NCI-H526 (cell line): ENCODE measurements at places on chromosomes 4 and X.

GRCh38 chrX:120781403-120781802, 94.3 kb downstream of the CT47B1 start:
- no peak for DNase-seq

DNA sequence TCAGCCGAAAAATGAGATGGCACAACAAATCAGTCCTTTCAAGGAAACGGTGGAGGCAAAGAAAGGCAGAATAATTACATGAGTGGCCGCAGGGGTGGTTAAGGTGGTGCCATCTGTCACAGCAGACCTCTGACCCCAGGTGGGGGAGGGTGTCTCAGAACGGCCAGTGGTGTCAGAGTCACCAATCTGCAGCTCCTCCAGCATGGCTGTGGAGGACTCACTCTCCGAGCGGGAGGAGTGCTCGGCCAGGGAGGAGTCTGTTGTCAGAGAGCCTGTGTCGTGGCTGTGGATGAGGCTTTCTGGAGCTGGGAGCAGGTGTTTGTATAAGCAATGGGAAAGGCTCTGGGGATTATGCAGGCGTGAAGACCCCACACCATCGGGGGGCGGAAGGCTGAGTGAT, 130.3 kb upstream of the PDLIM3 start:
- DNase-seq = no peak

GRCh38 chrX:45001048-45001447, 128.1 kb downstream of the KDM6A start:
- no peak for DNase-seq

DNA sequence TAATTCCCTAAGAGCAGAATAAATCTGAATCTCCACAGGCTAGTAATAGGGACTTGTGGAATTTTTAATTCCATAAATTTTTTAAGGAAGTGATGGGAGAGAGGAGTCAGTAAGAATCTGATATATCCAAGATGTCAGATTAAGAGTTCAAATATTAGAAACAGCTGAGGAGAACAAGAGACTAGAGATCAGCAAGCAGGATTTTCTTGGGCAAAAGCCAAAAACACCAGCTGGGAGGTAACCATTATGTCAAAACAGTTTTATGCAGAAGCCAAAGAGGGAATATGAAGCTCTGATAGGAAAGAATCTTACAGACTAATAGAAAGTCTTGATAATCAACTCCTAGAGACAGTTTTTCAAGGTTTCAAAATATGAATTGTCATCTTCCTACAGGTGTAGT, 72.2 kb upstream of the RBPJ start:
- DNase-seq = no peak

- no peak for DNase-seq
Measured at GRCh38 chr4:77204621-77205020, 47.6 kb downstream of the CCNG2 start.

DNA sequence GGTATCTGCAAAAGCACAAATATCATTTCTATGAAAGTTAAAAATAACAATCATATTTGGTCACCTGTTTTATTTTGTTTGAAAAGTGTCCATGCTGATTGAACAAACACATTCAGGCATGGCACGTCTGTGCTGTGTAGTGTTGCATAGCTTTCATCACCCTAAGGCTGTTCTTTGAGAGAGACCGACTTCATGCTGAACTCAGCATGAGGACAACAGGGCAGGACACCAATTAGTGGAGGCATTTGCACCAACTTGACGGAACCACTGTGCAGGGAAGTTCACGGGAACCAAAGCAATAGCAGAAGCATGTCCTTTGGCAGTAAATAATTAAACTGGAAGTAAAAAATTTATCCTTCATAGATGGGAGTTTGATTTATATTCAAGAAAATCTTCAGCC, 158.4 kb upstream of the SLC7A11 start:
- no peak for DNase-seq

DNA sequence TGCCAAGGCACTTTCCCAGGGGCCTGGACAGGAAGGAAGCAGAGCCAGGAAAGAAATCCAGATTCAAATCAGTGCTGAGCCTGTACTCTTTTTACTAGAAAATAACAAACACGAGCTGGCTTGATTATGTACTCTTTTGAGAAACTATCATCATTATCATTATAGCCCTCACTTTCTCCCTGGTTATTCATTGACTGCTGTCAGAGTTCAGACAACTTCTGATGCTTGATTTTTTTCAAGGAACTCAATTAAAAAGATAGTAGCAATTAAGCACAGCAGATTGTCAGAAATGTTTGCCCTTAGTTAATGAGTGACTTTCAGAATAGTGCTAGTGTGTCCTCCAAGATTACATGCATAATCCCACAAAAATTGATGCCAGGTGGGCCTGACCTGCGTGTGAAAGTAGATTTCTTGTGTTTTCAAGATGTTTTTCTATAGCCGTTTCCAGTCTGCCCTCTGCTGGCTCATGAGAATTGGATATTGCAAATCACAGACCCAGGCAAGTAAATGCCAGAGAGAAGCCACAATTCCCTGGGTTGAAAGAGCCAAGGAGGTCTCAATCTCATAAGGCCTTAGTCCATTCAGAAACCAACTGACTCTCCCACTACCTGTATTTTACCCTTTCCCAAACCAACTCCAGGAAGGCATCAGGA, 14.3 kb upstream of the PNPLA4 start:
- DNase-seq = peak; percentile 17

DNA sequence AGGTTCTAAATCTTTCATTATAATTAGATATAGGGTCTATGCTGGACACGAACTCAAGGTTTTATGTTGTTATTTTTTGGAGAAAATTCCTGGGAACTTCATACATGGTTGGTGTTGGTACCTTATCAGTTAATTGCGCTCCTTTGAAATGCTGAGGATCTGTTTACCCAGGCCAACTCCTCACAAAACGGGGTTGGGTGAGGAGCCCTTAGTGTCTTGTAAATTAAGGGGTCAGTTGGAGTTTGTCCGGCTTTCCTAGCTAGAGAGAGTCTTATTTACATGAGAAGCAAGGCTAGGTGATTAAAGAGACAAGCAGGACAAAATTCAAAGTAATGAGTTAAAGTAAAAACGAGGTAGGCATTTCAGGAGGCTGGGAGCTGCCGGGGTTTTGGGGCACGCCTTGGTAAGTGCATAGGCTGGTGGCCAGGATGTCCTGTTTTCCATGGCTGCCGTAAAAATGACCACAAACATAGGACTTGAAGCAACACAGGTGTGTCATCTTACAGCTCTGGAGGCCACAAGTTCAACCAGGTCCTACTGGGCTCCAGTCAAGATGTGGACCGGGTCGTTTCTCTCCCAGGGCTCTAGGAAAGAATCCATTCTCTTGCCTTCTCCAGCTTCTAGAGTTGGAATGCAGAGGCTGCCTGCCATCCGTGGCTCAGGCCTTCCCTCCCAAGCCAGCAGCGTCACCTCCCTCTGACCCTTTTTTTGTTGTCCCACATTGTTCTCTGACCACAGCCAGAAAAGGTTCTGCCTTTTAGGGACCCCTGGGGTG, 19.8 kb downstream of the PSAPL1 start:
- DNase-seq = no peak

DNA sequence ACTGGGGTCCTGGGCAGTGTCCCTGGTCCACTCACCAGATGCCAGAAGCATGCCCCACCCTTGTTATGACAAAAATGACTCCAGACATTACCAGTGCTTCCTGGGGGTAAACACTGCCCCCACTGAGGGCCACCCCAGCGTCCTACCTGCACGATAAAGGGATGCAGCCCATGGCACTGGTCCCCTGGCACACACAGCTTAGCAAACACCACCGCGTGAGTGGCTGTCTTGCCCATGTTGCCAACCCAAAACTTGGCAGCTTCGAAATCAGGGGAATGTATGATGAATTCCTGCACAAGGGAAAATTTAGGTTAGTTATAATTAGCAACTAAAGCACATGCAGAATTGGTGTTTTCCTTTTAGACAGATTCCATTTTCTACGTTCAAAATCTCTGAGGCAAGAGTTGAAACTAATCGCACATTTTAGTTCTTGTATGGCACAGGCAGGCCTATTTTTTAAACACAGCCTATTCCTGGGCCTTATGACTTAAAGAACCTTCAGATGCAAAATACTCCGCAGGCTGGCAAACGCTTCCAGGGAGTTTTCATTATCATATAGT, 30.4 kb downstream of the ACOX3 start:
- no peak for DNase-seq

- DNase-seq = no peak
Measured at GRCh38 chrX:83906921-83907320, 46.0 kb downstream of the CYLC1 start.

DNA sequence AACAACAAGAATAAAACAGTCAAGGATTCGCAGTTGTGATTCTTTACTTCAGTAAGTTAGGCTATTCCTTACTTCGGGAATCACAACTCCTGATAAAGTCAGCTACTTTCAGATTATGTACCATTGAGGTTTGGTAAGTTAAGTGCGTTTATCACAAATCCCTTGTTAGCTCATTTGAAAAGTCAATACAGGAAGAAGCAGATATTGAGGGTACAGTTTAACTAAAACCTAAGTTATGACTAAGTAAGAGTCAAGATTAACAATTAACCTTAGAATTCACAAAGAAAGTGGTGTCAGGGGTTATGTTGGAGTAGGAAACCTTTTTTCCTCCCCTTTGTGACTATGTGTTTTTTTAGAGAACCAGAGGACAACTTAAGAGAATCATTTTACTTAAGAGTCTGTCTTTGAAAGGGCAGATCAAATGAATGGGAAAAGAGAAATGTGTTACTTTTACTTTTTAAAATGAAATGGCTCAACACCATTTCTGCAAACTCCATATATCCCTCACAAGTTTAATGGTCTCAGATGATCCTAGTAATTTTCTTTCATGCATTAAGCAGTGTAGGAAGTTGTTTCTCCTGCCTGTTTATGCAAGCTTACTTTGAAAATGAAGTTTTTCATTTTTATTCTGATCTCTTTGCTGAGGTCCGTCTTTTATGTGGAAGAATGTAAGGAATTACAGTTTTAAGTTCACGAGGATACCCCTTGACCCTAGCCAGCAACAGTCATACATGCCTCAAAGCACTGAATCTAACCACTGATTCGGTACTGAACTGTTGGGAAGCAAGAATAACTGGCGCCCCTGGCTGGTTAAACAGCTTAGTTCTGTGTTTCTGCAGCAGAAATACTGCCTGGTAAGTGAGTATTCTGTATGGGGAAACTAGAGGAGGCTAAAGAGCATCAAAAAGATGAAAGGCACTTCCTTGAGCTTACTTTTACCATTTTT, 211.7 kb downstream of the SLC4A4 start:
- no peak for DNase-seq

GRCh38 chr4:951594-952468, 19.6 kb downstream of the TMEM175 start:
- DNase-seq = no peak

GRCh38 chr4:124590480-124590879, 122.1 kb downstream of the ANKRD50 start:
- DNase-seq = no peak

- no peak for DNase-seq
Measured at GRCh38 chrX:141619336-141619735, 29.8 kb downstream of the SPANXA2 start.

GRCh38 chr4:185637163-185637875, 102.0 kb upstream of the PDLIM3 start:
- DNase-seq = no peak

DNA sequence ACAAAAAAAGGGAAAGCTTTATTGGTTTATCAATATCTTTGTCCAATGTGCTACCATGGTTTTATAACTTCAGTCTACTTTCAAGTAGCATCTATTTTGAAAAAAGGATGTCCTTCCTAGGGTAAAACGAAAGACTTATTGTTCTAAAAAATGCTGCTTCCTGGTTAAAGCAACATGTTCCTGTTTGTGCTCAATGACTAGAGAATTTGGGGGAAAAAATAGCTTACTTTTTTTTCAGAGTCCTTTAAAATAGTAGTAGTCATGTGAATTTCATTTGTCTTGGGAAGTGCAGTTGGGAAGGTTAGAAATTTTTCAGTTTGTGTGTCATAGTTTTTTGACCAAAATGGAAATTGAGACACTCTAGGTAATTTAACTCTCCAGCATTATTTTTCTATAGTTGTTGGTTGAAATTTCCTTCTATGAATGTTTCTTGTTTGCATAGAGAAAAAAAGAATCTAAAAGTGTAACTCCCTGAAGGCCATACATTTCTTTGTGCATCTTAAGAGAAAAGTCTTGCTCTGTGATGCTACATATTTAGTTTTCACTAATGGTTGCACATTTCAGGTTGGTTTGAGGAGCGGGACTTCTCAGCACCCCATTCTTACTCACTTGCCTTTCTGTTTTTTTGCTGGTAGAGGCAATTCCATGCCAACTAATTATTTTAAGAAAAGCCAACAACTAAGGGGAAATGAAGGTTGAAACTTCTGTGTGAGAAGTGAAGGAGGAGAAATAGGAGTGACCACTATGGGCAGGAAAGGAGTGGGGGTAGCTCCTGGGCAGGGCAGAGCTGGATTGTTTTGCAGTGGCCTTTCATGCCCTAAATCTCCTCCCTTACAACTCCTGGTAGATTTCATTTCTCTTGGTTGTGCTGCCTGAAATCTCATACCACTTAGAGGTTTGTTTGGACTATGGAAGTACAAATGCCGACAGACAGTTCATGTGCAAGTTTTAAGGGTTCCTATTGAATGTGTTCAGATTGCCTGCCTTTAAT, 76.4 kb downstream of the RAPGEF2 start:
- no peak for DNase-seq

GRCh38 chr4:26780539-26780938, 80.1 kb upstream of the STIM2 start:
- no peak for DNase-seq

DNA sequence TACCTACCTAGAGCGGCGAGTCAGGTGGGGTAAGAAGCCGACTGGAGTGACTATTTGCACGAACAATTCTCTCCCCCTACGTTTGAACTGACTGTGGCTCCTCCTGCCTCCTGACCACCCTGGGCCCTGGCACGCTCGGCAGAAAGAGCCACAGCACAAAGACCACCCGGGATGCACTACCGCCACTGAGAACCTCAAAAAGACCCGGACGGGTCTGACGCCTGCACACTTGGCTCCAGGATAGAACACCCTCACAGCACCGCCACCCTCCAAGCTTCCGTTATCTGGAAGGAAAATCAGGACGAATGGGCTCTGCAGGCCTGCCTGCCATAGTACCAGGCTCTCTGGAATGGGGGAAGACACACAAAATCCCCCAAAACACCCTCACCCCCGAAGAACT, 2.2 kb downstream of the LRPAP1 start:
- DNase-seq = no peak

DNA sequence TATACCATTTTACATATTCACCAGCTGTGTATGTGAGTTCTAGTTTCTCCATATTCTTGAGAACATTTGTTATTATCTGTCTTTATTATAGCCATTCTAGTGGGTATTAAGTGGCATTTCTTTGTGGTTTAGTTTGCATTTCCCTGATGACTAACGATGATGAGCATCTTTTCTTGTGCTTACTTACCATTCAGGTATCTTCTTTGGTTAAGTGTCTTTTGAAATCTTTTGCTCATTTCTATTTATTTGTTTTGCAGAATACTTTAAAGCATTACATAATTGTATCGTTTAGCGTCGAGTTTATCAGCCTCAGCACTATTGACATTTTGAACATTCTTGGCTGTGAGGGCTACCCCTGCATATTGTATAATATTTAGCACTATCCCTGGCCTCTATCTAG, 85.4 kb downstream of the FRMPD4 start:
- no peak for DNase-seq

DNA sequence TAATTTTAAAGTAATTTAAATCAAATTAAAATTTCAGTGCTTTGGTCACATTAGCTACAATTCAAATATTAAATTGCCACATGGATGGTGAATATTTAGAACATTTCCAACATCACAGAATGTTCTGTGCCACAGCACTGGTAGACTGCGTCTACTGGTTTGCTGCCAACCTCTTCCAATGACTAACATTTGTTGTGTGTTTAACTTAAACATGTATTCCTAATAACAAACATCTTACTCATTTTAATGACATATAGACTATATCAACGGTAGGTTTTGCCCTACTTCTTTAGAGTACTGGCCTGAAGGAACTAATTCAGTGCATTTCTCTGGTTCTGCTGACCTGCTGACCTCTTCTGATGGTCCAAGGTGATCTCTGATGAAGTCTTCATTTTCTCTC, 157.6 kb downstream of the DCK start:
- no peak for DNase-seq
